ENCODE measurements at places on chromosomes 3 and 15.

GRCh38 chr15:28936481-28936881, 50.7 kb downstream of the APBA2 start:
- no peak for DNase-seq

GRCh38 chr3:30156586-30157498, 449.6 kb upstream of the TGFBR2 start:
- no peak for DNase-seq

DNA sequence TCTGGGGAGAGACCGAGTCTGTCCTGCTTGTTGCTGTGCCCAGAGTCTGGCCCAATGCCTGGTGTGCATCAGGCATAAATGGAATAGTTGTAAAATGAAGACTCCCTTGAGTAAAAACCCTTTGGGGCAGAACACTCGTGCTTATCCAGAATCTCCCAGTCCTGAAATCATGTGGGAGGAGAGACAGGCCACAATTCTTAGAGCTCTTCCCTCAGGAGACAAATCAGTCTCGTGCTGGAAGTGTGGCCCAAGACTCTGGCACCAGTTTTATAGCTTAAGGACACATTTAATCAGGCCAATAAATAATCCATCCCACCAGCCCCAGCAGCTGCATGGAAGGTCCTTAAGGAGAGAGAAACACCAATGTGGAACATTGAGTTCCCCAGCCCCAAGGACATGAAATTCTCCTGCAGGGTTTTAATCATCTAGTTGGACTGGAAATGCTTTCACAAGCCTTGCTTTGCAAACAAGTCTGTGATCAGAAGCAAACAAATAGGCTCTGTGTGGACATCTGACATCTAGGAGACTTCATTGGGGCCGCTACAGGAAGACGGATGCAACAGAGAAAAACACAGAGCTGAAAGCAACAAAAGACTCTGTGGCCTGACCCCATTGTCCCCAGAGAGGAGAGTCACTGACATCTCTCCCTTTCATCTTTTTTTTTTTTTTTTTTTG, 70.4 kb downstream of the LSM3 start:
- DNase-seq = no peak

GRCh38 chr3:73586190-73586589, 38.6 kb downstream of the PDZRN3 start:
- DNase-seq = no peak

GRCh38 chr3:149277331-149277813, 55.7 kb upstream of the CP start:
- DNase-seq = peak; percentile 67
